Activated naive CD4-positive, alpha-beta T cell (primary cell): ENCODE measurements at places on chromosomes 6 and 20.

DNA sequence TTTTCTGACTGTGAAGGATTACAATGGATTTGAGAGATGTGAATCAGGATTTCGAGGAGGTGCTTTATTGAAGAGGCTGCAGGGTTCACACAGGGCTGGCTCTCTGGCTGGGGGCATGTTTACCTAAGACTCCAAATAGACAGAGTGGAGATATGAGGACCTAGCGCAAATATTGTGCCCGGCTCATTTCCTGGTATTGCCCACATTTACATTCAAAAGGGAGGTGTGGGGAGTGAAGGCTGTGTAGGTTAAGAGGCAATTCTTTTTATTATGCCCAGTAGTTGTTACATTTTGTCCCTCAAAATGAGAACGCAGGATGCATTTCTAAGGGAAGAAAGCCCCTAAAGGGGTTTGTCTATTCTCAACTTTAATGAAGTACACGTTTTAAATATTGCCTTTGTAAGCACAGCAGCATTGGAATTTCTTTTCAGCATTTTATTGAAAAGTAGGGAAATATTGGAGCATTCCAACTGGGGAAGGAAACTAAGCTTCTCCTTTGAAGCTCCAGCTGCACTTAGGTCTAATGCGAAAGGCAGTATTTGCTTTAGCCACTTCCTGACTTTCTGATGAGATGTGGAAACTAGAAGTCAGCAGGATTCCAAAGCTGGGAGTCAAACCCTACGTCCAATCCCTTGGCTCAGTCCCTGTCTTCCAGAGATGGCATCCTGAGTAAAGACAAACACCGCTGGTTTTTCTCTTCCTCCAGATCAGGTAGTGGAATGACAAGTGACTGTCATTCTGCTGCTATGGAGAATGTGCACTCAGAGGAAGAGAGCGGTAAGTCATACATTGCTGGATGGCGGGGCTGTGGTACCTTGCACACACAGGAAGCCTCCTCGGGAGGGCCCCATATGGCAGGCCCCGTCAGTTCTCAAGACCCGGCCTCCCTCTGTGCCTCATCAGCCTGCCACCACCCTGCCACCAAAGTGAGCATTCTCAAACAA is 70.7 kb downstream of the MYB start:
- no peak for DNase-seq

GRCh38 chr6:112415366-112415765 is 68.2 kb downstream of the RFPL4B start:
- no peak for DNase-seq

- DNase-seq: no peak
These were observed 30.8 kb downstream of the BPIFB4 start for GRCh38 chr20:33110147-33110825.

DNA sequence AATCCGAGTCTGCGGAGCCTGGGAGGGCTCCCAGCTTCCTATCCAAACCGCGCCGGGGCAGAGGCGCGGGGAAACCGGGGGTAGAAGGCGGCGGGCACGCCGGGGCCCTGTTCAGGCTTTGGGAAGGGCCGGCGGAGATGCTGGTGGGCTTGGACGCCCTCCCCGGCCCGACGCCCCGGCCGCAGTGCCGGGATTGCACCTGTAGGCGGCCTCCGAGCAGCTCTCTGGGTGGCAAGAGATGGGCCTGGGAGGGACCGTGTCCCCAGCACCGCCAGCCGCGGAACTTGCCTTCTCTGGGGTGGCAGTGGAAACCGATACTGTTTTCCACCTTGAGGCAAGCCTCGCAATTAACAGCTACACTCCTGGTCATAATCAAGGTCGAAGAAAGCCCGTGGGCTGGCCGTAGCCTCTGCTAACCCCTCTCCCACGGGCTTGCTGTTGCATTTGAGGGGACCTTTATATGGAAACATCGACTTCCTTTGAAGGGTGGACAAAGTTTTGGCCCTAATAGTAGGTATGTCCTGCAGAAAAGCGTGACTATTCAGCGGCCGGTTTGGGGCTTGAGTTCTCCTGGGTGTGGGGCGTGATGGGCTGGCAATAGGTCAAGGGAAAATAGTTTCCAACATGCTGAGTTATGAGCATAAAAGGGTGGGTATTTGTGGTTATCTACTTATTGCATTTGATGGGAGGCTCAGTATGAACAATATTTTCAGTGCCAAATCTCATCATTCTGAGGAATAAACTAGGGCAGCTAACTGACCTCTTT is 1.1 kb upstream of the JAG1 start:
- DNase-seq: no peak

GRCh38 chr20:7866285-7866684 is 74.0 kb downstream of the HAO1 start:
- DNase-seq: no peak

DNA sequence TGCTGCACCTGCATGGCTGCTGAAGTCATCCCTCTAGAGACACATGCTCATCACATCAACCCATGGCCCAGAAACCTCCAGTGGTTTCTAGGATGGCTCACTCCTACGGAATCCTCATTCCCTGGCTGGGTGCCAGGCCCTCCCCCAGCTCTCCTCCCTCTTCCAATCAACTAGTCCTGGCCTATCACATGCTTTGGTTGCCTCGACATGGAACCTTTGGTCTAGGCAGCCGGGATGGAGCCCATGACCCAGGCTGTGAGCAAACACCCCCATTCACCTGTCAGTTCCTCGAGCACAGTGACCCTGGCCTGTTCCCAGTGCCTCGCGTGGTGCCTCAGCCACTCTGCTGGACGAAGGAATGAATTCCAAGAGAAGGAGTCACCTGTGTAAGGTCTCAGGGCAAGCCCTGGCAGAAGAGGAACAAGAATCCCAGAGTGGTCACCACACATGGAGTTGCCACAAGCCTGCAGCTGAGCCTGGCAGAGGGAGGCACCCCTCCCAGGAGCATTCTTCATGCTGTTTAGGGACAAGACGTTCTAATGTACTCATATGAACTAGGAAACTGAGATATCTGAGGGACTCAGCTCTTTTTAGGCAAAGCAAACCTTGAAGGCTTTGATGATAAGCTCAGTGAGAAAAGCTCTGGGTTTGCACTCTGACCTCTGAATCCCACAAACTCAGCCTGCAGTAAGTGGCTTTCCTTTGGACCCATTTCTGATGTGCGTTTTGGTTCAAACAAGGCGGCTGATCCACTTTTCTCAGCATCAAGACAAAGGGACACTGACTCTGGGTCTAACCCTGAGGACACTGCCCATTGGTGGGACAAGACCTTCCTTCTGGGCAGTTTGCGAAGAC is 40.2 kb downstream of the PPP1R3G start:
- DNase-seq: no peak

- DNase-seq: no peak
These were observed 87.2 kb upstream of the STXBP5 start for GRCh38 chr6:147117011-147117410.

GRCh38 chr6:141464490-141464889 is 668.2 kb upstream of the GJE1 start:
- DNase-seq: no peak

DNA sequence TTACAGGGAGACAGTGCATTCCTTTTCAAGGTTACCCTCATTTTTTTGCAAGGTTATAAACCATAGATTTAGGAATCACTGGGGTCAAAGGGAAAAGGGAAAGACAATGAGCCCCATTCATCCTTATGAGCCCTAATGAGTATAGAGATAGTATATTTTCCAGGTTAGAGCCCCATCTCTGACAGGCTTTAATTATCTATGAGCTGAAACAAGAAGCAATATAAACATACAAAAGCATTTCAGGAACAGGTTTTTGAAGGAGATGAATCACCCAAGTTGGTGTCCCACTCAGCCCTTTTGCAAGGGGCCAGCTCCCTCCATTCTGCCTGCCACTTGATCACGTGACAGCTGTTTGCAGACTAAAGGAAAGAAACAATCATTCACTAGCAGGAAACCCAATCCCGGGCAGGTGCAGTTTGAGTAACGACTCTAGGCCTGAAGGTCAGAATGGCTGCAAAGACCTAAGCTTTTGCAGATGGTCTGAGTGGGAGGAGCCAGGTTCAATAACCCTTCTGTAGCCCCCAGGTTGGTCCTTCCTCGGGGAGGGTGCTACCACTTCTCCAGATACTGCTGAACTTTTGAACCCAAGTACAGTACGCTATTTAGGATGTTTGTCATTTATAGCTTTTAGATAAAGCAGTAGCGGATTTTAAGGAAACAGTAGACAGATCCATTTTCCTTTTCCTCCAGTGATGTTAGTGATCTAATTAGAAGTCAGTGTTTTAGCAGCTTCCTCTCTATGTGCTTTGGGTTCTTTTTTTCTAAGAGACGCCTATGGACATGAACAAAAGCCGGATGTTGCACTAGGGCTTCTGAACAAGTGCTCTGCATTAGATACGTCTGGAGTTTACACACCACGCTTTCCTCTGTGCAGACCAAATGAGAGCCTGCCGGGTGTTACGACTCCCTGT is 253.2 kb downstream of the SOX4 start:
- no peak for DNase-seq

GRCh38 chr20:50323209-50323608 is 132.6 kb downstream of the CEBPB start:
- DNase-seq: no peak

- no peak for DNase-seq
These were observed 28.6 kb upstream of the MOCS1 start for GRCh38 chr6:39962831-39963230.

DNA sequence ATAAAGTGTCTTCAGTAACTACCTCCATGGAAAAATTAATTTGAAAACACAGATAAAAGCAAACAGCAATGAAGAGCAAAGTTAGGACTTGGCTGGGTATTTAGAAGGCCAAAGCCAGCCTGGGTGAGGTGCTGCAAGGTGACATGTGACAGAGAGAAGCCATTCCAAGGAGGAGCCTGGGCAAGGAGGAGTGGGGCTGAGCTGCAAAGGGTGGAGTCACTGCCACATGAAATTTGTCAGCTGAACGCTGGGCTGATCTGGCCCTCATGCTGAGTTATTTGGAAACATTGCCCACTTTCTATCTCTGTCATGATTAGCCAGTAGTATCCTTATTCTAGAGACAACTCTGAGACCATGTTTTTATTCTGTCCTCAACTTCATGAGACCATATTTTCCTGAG is 76.3 kb downstream of the PERP start:
- no peak for DNase-seq

GRCh38 chr6:125611573-125612344 is 137.7 kb upstream of the HEY2 start:
- no peak for DNase-seq

GRCh38 chr20:60095456-60095855 is 137.2 kb downstream of the CDH26 start:
- DNase-seq: no peak

GRCh38 chr20:3068986-3069900 is 2.2 kb upstream of the OXT start:
- peak; percentile 53 for DNase-seq

DNA sequence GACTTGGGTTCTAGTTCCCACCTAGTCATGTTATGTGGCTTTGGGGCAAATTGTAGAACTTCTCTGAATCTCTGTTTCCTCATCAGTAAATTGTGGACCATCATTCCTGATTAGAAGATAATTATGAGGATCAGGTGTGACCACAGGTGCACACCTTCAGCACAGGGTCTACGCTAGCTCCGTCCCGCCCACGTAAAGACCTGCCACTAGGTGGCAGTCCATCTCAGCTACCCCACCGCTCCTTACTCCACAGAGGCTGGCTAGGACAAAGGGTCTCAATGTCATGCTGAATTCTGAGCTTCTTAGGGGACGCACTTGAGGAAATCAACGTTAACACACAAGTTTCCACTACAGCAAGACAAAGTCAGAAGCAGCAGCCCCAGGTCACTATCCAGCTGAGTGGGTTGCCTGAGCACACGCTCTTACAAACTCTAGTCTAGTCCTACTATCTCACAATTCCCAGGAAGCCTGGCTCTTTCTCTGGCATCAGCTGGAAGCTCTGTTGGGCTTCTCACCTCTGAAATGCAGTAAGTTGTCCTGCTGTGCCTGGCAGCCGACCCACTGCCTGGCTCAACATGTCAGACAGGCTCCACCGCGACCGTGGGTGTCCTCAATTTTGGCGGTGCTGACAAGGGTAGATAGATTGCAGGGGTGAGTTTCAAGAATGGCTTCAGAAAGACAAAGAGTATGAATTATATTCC is 2.0 kb upstream of the PLCG1 start:
- no peak for DNase-seq

- DNase-seq: no peak
These were observed 59.1 kb downstream of the CEP43 start for GRCh38 chr6:167058261-167058660.

DNA sequence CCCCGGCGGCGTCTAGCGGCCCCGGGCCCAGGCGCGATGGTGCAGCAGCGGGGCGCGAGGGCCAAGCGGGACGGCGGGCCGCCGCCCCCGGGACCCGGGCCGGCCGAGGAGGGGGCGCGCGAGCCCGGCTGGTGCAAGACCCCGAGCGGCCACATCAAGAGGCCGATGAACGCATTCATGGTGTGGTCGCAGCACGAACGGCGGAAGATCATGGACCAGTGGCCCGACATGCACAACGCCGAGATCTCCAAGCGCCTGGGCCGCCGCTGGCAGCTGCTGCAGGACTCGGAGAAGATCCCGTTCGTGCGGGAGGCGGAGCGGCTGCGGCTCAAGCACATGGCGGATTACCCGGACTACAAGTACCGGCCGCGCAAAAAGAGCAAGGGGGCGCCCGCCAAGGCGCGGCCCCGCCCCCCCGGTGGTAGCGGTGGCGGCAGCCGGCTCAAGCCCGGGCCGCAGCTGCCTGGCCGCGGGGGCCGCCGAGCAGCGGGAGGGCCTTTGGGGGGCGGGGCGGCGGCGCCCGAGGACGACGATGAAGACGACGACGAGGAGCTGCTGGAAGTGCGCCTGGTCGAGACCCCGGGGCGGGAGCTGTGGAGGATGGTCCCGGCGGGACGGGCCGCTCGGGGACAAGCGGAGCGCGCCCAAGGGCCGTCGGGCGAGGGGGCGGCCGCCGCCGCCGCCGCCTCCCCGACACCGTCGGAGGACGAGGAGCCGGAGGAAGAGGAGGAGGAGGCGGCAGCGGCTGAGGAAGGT is 715 bp downstream of the SOX12 start:
- DNase-seq: no peak

DNA sequence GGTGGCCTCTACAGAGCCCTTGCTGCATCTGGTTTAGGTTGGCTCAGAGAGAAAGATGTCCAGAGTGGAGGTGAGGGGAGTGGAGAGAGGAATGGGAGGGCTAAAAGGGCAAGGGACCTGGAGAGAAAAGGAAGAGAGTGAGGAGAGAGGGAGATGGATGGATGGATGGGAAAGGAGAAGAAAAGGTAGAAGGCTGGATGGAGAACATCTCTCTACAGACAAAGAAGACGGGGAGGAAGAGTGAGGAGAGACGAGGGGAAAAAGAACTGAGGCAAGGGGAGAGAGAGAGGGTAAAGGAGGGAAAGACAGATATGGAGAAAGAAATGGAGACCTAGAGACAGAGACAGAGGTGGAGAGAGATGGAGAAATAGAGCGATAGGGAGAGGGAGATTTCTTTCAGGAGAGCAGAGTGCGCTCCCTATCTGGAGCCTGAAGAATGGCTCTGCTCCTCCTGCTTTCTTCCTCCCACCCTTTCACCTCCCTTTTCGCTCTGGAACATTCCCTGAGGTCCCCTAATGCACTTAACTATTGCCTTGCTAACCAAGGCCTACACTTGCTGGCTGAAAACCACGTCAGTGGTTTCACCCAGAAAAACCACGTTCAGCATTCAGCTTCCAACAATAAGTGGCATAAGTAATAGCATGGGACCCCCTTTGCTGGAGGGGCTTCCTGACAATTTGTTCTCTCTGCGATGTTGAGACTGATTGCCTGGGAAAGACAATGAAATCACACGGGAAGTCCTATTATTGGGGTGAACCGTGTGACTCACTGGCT is 286.3 kb downstream of the CDH26 start:
- DNase-seq: no peak

- DNase-seq: no peak
These were observed 83.1 kb downstream of the MYLK4 start for GRCh38 chr6:2667617-2668016.

GRCh38 chr20:57904314-57905105 is 194.7 kb upstream of the PMEPA1 start:
- no peak for DNase-seq
